ENCODE measurements at places on chromosomes 16 and 17. TPM values are rescaled to one million over a fixed set of nuclear protein-coding genes. Genes with fewer than 3 reads are reported as not detected.
A peak's percentile ranks its signal among the peaks of the same experiment; 100 is the strongest.

DNA sequence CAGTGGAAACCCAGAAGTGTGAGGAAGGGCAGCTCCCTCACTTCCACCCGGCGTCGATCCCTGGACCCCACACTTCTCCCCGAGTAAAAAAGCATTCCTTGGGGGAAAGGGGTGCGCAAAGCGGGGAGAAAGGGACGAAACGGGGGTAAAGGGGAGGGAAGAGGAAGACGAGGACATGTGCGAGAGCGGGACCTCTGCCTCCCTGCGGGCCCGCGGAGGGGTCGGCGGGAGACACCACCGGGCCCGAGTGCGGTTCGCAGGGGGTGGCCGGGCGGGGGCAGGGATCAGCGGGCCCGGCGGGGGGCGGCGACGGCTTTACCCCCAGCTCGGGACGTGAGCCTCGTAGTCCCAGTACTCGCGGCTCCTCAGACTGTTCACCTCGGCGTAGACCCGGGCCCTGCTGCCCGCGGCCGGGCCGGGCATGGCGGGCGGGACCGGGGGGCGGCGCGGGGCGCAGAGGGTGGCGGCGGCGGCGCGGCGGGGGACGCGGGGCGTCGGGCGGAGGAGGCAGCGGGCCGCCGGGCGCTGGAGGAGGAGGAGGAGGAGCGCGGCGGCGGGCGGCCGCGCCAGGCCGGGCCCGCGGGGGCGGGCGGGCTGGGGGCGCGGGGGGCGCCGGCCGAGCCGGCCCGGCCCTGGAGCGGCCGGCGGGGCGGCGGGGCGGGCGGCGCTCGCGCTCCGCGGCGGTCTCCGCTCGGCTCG lies 443 bp downstream of the CSNK2A2 start:
- DNase-seq = peak; percentile 23

- DNase-seq = no peak
These were observed 25.8 kb downstream of the HS3ST3A1 start for GRCh38 chr17:13575922-13576419.

GRCh38 chr16:65657071-65657494 lies 535.2 kb upstream of the CDH11 start:
- DNase-seq = no peak

- DNase-seq = no peak
These were observed at the start of gene MYOCD for GRCh38 chr17:12665263-12666210. Gene MYOCD (plus strand): TSS chr17:12665890. CDS start chr17:12666189, 299 bp downstream.

GRCh38 chr16:81618661-81619060 lies 160.4 kb upstream of the PLCG2 start:
- DNase-seq = no peak

TPPP3 gene
- total RNA-seq = not detected

PPP1R1B gene
- total RNA-seq = not detected

SMTNL2 gene
- total RNA-seq = not detected

- DNase-seq = peak; percentile 60
These were observed 65.9 kb upstream of the SDK2 start for GRCh38 chr17:73710095-73710592.

GRCh38 chr16:57485091-57485915 lies 990 bp downstream of the DOK4 start:
- no peak for DNase-seq

ALDH3A1 gene
- not detected for total RNA-seq

DNA sequence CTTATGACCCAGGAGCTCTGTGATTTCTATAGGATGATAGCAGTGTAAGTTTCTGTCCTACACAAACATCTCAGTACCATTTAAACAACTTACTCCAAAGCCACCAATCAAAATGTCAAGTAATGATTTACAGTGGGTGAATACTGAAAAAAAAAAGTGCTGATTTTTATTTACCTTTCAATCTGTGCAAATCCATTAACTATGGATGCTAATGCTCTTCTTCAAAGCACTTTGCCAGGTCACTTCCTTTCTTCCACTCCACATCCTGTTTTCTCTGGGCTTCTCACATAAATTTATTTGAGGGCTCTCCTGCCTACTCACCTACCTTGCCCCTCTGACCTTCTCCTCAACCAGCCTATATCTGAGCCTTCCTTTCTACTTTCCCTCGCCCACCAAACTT lies 101.6 kb downstream of the SKAP1 start:
- DNase-seq = no peak

DNA sequence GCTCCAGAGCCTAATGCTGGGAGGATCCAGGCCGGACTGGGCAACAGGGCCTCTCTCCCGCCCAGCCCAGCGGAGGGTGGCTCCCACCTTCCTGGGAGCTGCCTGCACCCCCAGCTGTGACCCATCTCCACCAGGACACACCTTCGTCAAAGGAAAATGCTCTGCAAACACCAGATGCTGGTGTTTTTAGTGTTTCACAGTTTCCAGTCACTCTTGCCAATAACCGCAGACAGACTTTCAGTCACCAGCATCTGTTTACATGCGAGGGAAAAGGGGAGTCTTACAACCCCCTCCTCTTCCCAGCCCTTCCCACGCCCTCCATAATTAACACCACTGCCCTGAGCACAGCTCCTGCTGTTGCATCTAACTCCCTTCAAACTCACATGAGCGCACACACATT lies 25.3 kb downstream of the KLHDC4 start:
- DNase-seq = no peak

SYT17 gene
- 6.0 TPM for total RNA-seq

TAC4 gene
- not detected for total RNA-seq

DNA sequence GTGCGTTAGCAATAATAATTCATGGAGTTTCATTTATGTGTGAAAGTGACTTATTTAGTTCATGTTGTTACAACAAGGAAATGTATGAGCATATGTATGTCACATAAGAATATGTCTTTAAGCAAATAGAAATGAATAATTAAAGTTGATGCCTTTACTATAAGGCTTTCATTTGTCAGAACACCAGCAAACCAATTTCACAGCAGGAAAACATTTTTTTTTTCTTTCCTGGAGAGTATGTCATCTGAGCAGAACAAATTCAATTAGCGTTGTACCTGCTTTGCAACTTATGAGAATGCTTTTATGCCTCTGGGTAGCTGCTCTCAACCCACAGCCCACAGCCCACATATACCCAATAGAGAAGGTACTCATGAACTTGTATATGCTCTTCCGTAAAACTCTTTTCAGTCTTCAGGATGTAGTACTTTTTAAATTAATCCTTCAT lies 26.3 kb upstream of the APOH start:
- DNase-seq = no peak

PRR35 gene
- not detected for total RNA-seq

DNA sequence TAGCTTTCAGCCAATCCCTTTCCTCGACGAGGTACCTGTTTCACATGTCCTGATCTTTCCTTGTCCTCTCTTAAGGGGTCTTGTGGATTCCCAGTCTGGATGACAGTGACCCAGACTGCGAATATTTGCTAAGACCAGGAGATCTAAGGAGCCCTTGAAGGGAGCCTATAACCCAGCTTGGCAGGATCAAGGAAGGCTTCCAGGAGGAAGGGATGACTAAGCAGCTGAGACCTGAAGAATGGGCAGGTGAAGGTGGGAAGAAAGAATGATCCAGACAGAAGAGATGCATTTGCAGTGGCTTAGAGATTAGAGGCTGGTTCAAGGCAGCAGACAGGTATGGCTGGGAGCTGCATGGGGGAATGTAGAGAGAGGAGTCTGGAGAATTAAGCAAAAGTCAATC lies 1.9 kb upstream of the PDK2 start:
- DNase-seq = no peak

GRCh38 chr17:48335858-48336500 lies 94.0 kb downstream of the SKAP1 start:
- peak; percentile 71 for DNase-seq

- DNase-seq = no peak
These were observed 16.7 kb downstream of the RFFL start for GRCh38 chr17:35046740-35047283.
